ENCODE measurements at places on chromosomes 2 and 18.

DNA sequence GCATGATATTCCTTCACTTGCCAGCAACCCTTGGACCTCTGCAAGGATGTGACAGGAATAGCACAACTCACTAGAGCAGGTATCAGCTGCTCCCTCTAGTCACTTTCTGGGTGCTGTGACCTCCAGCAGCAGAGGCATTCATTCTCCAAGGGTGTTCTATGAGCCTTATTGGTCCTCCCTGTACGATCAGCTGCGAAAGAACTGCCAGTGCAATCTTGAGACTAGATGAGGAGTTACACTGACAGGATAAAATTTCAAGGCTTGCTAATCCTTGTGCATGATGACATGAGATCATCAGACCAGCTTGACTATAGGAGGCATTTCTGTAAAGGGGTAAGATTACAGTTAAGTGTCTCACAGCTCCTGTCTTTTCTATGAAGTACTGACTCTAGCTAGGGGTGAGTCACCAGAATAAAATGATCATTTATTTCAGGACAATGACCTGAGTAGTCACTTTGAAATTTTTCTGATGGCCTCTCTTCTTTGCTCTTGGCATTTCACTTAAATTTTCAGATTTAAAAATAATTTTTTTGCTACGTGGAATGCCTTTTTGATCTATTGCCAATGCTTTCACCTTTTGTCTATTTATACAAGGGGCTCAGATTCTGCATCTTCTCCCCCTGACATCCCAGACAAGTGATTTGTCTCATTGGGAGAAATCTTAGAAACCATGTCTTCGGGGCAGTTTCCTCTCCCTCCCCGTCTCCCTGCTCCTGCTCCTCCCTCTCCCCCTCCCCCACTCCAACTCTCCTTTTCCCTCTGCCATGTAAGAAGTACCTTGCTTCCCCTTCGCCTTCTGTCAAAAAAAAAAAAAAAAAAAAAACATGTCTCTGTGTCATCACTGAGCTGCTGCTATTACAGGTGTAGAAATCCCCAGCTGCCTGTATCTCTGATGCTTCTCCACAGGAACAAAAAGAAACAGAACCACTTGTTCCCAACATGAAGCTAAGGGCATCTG lies 49.2 kb upstream of the FRZB start:
- DNase-seq = no peak

DNA sequence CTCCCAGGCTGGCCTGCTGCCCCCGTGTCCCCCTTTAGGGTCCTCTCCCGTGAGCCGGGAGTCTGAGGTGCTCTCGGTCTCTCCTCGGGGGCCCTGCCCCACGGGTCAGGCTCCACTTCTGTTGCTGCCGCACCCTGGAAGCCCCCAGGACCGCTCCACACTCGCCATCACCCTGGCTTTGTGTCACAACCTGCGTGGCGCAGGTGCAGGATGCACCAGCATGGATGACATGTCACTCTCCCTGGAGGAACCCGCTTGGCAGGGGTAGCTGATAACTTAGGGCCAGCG lies 10.8 kb upstream of the ARHGEF4 start:
- no peak for DNase-seq

DNA sequence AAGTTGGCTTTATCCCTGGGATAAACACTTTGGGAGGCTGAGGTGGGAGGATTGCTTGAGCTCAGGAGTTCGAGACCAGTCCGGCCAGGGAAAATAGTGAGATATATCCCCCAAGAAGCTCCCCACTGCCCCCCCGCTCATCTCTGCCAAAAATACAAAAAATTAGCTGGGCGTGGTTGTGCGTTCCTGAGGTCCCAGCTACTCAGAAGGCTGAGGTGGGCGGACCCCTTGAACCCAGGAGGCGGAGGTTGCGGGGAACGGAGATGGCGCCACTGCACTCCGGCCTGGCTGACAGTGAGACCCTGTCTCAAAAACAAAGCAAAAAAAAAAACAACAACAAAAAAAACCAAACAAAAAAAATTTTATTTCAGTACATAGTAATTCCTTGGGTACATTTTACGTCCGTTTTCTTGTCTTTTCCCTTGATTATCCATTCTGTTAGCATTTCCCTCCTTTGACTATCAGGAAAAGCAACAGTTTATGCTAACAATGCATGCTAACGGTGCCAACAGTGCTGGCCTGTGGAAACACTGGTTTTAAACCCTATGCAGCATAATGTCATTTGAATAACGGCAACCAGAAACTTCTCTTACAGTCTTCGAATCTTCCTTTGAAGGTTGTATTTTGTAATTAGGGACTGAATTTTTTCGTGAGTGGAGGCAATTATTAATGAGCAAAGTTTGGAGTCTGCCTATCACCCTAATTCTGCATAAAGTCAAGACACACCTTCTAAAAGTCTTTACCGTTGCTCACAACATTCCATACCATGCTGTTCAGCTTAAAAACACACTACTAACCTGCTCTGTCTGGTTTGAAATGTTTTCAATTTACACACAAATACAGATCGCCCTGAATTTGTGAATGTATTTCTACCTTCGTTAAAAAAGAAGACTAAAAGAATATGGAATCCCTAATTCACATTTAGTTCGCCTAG lies 721 bp upstream of the MIB1 start:
- DNase-seq = no peak

DNA sequence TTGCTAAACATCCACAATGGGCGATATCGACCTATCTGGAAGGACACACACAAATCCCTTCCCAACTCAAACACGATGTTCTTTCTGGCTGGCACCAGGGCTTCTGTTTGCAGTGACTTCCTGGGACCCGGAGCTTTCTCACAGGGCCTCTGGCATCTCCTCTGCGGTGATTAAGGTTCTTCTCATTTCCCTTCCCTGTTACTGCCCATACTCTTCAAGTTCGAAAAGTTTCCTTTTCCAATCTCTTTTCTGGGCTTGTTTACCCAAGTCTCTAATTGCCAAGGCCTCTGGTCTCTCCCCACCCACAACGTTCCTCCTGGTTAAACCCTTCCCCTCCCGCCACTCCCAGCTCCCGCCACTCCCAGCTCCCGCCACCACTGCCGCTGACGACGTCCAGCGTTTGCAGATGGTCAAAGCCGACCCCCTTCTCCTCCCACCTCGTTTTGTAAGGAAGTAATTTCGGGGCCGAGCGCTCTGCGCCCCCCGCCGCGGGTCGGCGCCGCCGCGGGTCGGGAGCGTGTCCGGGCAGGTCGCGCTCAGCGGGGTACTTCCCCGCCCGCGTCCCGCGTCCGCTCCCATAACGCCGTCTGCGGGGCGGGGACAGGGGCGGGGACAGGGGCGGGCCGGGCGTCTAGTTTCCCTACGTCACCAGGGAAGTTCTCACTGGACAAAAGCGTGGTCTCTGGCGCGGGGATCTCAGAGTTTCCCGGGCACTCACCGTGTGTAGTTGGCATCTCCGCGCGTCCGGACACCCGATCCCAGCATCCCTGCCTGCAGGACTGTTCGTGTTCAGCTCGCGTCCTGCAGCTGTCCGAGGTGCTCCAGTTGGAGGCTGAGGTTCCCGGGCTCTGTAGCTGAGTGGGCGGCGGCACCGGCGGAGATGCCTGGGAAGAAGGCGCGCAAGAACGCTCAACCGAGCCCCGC lies at the start of gene PMAIP1:
PMAIP1 (plus strand) TSS at position 699 of the 924 bp plus-strand sequence; CDS start at position 881, 182 bp downstream.
- peak; percentile 83 for DNase-seq

DNA sequence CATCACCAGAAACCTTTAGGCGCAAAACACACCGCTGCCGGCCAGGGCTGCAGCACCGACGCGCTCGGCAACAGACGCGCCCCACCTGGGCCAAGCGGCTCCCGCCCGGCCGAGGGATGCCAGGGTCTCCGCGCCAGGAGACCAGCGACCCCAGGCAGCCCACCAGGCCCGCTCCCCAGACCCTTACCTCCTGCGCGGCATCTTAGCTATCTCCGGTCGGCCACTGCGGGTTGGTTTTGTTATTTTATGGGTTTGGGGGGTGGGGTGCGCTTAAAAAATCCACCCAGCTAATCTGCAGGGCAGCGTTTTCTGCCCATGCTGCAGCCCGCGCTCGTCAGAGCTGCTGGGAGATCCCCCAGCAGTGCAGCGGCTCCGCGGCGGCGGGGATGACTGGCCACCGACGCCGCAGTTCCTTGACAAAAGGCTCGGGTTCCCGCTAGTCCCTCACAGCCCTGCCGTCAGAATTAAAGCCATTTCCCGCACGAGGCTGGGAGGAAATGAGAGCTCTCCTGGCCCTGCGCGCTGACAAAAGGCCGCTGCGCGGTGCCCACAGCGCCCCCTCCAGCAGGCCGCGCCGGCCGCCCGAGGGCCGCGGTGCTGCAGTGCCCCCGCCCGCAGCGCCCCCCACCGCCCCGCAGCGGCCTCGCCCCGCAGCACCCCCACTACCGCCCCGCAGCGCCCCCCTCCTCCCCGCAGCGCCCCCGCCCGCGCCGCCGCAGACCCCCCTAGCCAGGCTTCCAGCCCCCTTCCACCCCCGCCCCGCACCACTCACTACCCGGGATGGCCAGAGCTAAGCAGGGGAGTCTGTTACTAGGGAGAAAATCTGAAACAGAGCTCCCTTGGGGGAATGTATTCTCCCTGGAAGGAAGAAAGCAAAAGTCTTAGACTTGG lies at the start of gene ADD2:
ADD2 (minus strand) TSS at position 502 of the 891 bp plus-strand sequence. CDS start 61,792 bp downstream, outside the sequence.
- DNase-seq = peak; percentile 13

GRCh38 chr18:79904357-79905147 lies 46.9 kb downstream of the SLC66A2 start:
- no peak for DNase-seq

GRCh38 chr2:64220265-64220664 lies 76.0 kb upstream of the PELI1 start:
- no peak for DNase-seq

DNA sequence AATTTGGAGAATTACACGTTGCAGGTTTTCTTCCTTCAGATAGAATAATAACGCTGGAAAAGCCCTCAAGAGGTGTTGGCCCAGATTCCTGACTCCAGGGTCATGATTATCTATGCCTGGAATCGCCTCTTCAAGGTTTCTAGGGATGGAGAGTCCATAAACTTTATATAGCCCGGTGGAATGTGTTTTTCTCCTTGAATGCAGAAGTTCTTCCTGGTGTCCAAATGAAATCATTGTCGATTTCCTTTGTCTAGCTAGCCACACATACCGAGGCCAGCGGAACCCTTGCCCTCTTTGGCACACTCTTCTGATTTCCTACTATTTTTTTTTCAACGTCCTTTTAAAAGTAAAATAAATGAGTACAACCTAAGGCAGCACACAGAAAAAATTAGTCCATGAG lies 117.8 kb downstream of the PID1 start:
- DNase-seq = no peak

GRCh38 chr18:23757437-23757733 lies 68.1 kb downstream of the LAMA3 start:
- no peak for DNase-seq

DNA sequence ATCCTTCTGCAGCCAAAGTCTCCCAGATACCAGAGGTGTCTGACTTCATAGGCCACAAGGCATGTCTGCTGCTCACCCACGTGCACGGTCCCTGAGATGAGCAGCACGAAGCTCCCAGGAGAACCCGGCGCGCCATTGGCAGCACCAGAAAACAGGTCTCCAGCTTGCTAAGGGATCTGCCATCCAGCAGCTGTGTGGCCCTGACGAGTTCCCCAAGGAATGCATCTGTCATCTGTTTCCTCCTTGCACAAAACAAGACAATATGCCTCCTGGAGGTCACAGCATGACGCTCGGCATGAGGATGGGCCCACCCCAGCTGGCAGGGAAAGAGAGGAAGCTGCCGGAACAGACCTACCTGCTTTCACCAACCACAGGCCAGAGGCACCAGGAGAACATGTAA lies 29.2 kb downstream of the HS6ST1 start:
- no peak for DNase-seq

DNA sequence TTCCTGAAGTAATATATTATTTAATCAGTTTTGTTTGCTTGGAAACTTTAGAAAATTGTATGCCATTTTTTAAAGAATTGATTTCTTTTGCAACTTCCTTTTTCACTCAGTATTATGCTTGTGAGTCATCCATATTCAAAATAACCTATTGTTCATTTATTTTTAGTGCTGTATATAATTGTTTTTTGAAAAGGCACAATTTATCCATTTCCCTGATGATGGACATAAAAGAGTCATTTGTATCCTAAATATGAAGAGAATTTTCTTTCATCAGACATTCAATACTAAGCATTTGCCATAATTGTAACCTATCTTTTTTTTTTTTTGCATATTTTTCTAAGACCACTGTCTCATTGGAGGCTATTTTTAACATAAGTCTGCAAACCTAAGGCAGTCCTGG lies 134.1 kb upstream of the SERPINE2 start:
- no peak for DNase-seq

GRCh38 chr2:69103419-69103818 lies 90.4 kb downstream of the ANTXR1 start:
- DNase-seq = no peak

DNA sequence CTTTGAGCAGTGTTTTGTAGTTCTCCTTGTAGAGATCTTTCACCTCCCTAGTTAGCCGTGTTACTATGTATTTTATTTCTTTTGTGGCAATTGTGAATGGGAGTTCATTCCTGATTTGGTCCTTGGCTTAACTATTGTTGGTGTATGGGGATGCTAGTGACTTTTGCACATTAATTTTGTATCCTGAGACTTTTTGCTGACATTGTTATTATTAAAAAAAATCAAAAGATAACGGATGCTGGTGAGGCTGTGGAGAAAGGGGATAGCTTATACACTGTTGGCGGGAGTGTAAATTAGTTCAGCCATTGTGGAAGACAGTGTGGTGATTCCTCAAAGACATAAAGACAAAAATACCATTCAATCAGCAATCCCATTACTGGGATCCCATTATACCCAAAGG lies 17.0 kb upstream of the ZNF397 start:
- DNase-seq = no peak

Data from NCI-H187 (cell line).